ENCODE measurements at places on chromosomes 6 and 20. TPM values are rescaled to one million over a fixed set of nuclear protein-coding genes. Genes with fewer than 3 reads are reported as not detected.

GRCh38 chr6:1984346-1984994 lies 260.9 kb downstream of the GMDS start:
- H3K4me3 ChIP-seq, result no peak overlapping the region
- no peaks in the 10 kb centered on the region for H3K4me1 ChIP-seq
- no peaks in the 10 kb centered on the region for H3K27me3 ChIP-seq
- H3K27ac ChIP-seq, result no peak overlapping the region
- H3K36me3 ChIP-seq, result no peaks in the 10 kb centered on the region
- DNase-seq, result no peak

DNA sequence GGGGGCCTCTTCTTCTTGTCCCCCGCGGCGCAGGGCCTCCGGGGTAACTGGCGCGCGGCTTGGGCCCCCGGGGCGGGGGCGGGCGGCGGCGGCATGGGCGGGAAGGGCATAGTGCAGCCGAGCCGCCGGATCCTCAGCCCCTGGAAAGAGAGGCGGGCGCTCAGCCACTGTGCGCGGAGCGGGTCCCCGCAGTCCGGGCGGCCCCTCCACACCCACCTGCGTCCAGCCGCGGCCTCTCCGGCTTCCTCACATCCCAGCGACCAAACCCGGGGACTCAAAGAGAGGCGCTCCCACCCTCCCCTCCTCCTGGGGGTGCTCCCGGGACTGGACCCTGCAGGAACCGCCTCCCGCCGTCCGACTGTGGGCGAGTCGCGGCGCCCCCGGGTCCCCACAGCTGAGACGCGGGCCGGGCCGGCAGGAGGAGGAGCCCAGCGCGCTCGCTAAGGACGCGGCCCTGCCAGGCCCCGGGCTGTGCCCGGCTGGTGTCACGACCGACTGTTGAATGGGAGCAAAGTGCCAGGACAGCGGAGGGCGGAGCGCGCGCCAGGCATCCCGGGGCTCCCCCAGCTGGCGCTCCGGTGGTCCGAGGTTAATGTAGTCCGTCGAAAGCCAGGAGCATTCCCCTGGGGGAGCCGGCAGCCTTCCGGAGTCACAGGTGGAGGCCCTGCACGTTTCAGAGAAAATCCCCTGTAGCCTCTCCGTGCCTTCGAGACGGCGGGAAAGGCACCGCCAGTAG lies at the start of gene PRR18:
Gene PRR18 (minus strand): TSS at position 360 of the 736 bp plus-strand sequence. CDS start 250 bp downstream, at position 110.
- H3K4me3 ChIP-seq, result peak within 1 kb of the TSS; percentile 43
- H3K27ac ChIP-seq, result no peak within 1 kb of the TSS
- peaks cover 62% of the 10 kb centered on the region for H3K27me3 ChIP-seq
- no peaks in the 10 kb centered on the region for H3K4me1 ChIP-seq

DNA sequence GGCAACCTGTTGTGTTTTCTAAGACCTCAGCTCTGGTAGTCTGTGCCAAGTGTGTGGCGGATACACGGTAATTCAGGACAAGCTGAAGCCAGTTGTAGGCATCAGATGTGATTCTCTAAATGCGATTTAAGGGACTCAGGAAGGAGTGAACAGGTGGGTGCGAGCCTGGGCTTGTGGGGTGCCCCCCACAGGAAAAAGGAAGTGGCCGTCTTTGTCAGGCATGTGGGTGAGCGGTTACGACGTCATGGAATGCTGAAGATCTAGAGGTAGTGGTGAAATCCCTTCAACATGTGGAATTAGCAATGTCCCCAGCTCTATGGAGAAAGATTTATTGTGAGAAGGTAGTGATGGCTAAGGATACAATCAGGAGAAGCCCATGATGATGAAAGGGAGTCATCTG lies 95.1 kb upstream of the EXOC2 start:
- DNase-seq, result no peak
- H3K36me3 ChIP-seq, result no peaks in the 10 kb centered on the region
- H3K4me3 ChIP-seq, result no peak overlapping the region
- no peak overlapping the region for H3K27ac ChIP-seq
- peaks cover 6% of the 10 kb centered on the region for H3K27me3 ChIP-seq
- H3K4me1 ChIP-seq, result no peaks in the 10 kb centered on the region

DNA sequence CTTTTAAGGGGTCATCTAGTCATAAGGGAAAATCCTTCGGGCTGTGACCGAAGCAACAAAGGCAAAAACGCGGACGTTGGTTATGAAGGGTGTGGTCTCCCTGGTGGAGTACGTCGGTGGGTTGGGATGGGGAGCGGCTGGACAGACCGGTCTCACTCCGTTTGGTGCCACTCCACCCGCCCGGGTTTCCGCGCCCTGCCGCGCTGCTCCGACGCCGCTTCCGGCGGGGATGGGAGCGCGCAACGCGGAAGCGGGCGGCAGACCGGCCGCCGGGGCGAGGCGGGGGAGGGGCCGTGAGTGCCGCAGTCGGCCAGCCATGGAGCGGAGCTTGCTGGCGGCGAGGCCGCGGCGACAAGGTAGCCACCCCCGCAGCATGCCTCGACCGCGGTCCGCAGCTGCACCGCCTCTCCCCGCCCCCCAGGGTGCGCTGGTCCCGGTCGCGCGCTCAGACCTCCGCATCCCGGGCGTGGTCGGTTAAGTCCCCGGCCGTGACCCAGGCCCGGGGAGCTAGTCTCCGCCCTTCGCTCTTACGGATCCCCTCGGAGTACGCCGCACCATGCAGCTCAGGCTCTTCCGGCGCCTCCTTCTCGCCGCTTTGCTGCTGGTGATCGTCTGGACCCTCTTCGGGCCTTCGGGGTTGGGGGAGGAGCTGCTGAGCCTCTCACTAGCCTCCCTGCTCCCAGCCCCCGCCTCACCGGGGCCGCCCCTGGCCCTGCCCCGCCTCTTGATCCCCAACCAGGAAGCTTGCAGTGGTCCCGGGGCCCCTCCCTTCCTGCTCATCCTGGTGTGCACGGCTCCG lies at the start of gene B3GALT4:
Gene B3GALT4 (plus strand): TSS at position 260 of the 799 bp plus-strand sequence. CDS start 297 bp downstream, at position 557.
- H3K27me3 ChIP-seq, result no peaks in the 10 kb centered on the region
- peak within 1 kb of the TSS; percentile 56 for H3K4me3 ChIP-seq
- peak within 1 kb of the TSS; percentile 83 for H3K27ac ChIP-seq
- peaks cover 40% of the 10 kb centered on the region for H3K4me1 ChIP-seq
- H3K36me3 ChIP-seq, result peaks cover 59% of the 10 kb centered on the region

DNA sequence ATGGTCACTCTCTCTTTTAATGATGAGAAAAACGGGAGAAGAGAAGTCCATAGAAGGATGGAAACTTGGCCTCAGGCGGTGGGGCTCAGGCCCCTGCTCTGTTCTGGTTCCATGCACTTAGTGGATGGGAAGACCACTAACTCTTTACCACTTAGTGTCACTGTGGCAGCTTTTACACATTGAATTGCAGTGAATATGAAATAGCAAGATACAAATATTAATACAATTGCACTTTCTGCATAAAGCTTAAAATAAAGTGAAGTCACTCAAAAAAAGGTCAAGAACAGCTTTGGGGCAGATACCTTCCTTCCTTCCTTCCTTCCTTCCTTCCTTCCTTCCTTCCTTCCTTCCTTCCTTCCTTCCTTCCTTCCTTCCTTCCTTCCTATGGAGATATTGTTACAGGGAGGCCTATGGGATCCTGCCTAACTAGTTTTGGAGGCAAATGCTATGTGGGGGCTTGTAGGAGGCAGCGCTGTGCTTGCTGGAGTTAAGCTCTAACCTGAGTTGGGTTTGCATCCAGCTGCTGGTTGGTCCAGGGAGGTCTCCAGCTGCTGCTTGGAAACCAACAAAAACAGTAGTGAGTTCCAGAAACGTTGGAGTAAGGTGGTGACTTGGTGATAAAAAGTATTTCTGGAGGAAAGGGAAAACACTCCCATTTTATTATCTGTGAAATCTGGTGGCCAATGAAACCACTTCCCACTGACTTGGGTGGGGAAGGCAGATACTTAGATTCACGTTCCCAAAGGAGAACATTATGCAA lies 62.3 kb upstream of the NKX2-2 start:
- H3K4me1 ChIP-seq, result peaks cover 63% of the 10 kb centered on the region
- no peaks in the 10 kb centered on the region for H3K27me3 ChIP-seq
- no peak overlapping the region for H3K4me3 ChIP-seq
- no peaks in the 10 kb centered on the region for H3K36me3 ChIP-seq

RAET1L gene
- not detected for total RNA-seq

IP6K3 gene
- total RNA-seq, result not detected

RIPPLY2 gene
- total RNA-seq, result 4.0 TPM

RSPO3 gene
- total RNA-seq, result 0.39 TPM

RNF39 gene
- total RNA-seq, result not detected

SMIM8 gene
- 18.8 TPM for total RNA-seq

IPCEF1 gene
- 1.6 TPM for total RNA-seq

VSTM2L gene
- total RNA-seq, result 23.3 TPM

STMND1 gene
- total RNA-seq, result not detected

Measured in A673 (cell line).